Fibroblast of skin of right biceps (primary cell): ENCODE measurements at places on chromosomes 7 and 10.

GRCh38 chr10:72097448-72098300 is 9.3 kb upstream of the SPOCK2 start:
- DNase-seq, result peak; percentile 95

- no peak for DNase-seq
Observed at GRCh38 chr10:79116368-79116767, 47.6 kb downstream of the ZMIZ1 start.

GRCh38 chr7:125878235-125878956 is 948.8 kb upstream of the POT1 start:
- DNase-seq, result no peak

DNA sequence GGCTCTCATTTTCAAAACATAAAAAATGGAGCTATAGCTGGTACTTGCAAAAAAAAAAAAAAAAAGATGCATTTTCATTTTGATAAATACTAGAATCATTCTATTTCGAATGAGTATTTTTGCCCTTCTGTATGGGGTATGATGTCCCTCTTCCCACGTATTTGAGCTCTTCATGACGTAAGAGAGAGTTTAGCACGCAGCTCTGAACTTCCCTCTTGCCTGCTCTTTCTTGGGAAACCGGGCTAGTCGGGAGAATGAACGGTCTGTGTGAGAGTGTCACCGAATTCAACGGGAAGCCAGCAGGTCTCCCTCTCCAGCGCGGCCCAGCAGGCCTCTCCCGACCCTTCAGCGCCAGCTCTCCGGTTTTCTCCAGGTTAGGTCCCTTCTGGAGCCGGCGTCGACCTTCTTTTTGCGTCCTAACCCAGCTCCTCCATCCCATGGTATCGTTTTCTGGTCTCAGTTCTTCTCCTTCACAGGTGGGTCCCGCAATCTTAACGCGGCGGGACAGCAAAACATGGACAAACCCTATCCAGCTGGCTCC is 159.2 kb upstream of the PITRM1 start:
- no peak for DNase-seq
